ENCODE measurements at places on chromosomes 5 and 9.

GRCh38 chr9:89468281-89468960 lies 29.5 kb downstream of the SEMA4D start:
- DNase-seq: no peak

DNA sequence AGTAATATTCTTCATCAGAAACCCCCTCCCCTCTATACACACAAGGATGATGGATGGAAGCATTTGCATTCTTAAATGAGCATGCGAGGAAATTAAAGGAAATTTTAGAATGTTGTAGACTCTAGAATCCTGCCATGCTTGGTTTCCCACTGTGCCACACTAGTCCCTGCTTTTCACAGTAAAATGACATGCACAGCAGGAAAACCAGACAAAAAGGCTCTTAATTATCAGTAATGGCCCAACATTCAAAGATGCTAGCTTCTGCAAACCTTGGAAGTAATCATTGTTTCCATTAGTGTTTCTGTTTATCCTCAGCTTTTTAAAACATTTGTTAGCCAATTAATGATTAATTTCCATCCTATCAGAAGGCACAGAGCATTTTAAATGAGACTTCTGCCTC lies 255.8 kb downstream of the SLCO4C1 start:
- DNase-seq: no peak

GRCh38 chr9:114888607-114889006 lies 41.8 kb downstream of the TNFSF8 start:
- no peak for DNase-seq

DNA sequence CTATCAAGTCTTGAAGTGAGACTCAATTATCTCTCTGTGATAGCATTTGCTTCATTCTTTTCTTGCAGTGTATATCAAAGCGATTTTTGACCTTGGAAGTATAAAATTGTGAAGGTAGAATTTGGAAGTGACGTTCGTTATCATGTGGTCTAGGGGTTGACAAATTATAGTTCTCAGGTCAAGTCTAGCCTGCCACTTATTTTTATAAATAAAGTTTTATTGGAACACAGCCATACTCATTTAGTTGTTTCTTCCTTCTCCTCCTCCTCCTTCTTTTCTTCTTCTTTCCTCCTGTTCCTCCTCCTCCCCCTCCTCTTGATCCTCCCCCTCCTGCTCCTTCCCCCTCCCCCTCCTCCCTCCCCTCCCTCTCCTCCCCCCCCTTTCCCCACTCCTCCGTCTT lies 38.0 kb downstream of the LRRTM2 start:
- DNase-seq: no peak

DNA sequence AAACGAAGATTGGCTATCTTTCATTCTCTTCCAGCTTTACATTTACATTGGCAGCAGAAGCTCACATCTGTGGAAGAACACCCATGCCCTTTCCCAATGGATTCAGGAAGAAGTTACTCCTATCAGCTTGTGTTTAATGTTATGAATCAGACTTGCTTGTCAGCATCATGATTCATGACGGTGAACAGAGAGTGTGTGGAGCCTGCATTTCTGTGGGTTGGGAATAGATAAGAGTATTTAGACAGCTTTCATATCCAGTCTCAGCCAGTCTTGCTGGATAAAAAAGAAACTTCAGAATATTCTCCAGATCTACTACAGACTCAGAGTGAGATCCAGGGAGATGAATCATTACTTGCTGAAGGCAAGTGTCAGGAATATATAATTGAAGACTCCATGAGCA lies 812.9 kb upstream of the ZNF608 start:
- DNase-seq: no peak

DNA sequence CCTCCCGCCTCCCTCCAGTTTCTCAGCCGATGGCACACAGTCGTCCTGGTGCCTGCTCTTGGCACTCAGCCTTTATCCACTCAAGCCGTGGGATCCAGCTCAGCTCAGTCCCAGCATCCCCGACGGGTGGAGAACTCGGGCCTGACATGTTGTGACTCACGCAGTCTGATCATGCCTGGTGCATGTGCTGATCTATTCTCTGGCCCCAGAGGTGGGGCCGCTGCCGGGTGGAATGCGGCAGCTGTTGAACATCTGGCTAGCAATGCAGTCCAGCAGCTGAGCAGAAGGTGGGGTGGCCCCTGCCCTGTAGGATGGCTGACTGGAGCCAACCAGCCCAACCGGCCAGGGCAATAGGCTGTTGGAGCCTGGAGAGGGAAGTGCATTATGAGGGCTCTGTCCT lies 1.7 kb upstream of the AIF1L start:
- no peak for DNase-seq

DNA sequence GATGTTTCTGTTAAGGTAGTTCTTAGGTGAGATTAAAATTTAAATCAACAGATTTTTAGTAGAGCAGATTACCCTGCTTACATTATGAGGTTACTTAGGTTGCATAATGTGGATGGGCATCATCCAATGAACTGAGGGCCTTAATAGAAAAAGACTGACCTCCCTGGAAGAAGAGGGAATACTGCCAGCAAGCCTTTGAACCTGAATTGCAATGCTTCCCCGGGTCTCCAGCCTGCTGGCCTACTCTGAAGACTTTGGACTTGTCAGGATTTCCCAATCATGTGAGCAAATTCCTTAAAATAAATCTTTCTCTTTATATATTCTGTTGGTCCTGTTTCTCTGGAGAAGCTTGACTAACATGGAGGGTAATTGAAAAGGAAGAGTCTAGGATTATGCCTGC lies 542.1 kb upstream of the ARRDC3 start:
- DNase-seq: no peak

DNA sequence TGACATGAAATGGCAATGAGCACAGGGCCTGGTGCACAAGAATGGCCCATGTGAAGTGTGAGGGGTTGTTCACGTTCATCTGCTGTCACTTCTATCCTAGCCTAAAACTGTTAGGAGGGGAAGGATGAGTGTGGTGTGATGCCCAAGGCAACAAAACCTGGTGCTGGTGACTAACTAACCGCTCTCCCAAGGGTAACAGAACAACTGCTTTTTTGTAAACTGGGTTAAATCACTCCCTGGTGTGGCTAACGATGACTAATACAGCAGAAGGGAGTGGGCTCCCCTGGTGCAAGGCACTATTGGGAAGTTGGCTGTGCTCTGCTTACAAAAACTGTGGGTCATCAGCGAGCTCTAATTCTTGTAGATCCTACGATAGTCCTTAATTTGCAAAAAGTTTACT lies 103.2 kb upstream of the VCAN start:
- no peak for DNase-seq

GRCh38 chr5:179879690-179880010 lies 21.0 kb upstream of the MRNIP start:
- DNase-seq: no peak

DNA sequence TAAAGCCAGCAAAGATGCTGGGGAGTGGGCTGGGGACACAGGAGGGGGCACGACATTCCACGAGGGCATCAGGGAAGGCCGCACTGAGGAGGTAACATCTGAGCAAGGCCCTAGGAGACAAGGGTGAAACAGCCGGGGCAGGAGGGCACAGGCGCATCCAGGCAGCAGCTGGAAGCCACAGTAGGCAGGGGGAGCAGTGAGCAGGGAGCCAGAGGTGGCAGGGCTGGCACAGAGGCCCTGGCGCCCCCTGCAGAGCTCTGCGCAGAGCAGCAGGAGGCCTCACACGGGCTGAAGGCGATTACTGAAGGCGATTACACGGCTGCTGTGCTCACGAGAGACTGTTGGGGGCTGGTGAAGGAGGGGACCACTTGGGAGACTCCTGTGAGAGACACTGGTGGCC lies 15.4 kb downstream of the LMAN2 start:
- no peak for DNase-seq

DNA sequence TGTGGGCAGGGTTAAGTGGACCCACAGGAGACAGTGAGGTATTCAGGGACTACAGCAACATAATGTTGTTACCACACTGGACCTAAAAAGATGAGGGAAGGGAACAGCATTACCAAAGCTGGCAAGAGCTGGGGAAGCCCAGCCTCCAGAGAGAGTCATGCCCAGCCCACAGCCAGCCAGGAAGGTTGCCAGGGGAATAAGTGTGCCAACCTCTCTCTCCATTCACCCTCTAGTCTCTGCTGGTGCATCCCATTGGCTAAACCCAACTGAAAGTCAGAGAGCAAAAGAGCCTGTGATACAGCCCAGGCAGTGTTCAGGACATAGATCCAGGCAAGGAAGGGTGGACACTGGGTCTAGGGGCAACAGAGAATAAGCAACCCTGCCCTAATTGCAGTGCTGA lies 35.8 kb upstream of the AFAP1L1 start:
- DNase-seq: no peak

- no peak for DNase-seq
Observed at GRCh38 chr5:154196955-154197652, 6.6 kb downstream of the GALNT10 start.

DNA sequence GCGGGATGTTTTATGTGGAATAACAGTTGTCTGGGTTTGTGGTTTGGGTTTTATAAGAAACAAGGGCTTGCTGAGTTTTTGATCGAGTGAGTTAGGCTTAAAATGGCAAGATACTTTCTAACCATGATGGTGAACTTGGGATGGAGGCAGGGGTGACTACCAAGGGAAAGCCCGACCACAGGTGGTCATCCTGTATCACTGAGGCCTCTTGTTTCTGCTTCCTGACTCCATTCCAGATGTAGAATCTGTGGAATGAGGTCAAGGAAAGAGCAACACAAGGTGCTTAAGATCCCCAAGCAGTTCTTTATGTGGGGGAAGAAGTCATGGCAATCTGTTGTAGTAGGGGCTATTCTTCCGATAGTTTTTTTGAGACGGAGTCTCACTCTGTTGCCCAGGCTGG lies 122.3 kb downstream of the GOLPH3 start:
- DNase-seq: no peak

GRCh38 chr9:75664597-75664996 lies 225.9 kb upstream of the PCSK5 start:
- DNase-seq: no peak

- no peak for DNase-seq
Observed at GRCh38 chr5:111229871-111230810, 6.0 kb downstream of the CAMK4 start.

GRCh38 chr9:28155671-28156070 lies 582.4 kb upstream of the C9orf72 start:
- DNase-seq: no peak

GRCh38 chr5:81245871-81246235 lies 12.7 kb downstream of the CKMT2 start:
- DNase-seq: no peak

- no peak for DNase-seq
Observed at GRCh38 chr9:127051881-127052595, 70.4 kb downstream of the ANGPTL2 start.

GRCh38 chr5:178237431-178238312 lies 5.1 kb upstream of the PHYKPL start:
- no peak for DNase-seq

DNA sequence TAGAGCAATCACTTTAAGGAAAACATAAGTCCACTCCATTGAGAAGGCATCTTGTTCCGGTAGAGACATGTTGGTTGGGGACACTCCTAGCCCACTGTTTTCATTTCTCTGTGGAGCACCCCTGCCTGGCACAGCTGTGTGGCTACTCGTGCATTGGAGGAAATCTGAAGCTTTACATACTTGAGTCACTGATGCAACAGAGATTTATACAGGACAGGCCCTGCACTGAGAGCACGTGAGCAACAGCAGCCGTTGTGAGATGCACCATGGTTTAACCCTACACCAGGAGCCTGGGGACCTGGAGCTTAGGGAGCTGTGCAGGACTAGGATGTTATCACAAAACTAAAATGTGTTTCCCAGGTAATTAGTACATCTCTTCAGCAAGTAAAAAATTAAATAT lies 230.7 kb upstream of the IRX1 start:
- DNase-seq: no peak

GRCh38 chr9:14471041-14471440 lies 157.1 kb upstream of the NFIB start:
- DNase-seq: no peak

- DNase-seq: no peak
Observed at GRCh38 chr5:131914472-131914871, 31.0 kb downstream of the MEIKIN start.

- peak; percentile 64 for DNase-seq
Observed at GRCh38 chr5:128674837-128675446, 136.9 kb upstream of the FBN2 start.

GRCh38 chr9:128396970-128397613 lies 23.6 kb upstream of the CERCAM start:
- no peak for DNase-seq

GRCh38 chr5:129118405-129118804 lies 23.9 kb downstream of the ISOC1 start:
- DNase-seq: no peak

- DNase-seq: no peak
Observed at GRCh38 chr9:38003230-38003629, 65.8 kb downstream of the SHB start.

DNA sequence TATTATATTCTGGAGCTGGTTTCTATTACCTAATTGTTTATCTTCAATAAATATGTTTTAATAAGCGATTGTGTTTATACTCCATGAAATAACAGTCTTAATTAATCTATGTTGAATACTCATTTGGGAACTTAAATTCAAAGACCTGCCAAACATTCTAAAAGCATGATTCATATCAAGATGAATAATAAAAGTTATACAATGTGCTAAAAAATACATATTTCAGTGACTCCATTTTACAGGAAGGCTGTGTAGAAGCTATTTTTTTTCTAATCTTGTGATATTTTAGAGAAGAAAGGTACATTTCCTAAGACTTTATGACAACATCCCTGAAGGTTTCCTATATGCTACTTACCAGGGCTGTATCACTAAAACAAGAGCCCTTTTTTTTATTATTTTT lies 417.9 kb downstream of the NFIB start:
- no peak for DNase-seq

DNA sequence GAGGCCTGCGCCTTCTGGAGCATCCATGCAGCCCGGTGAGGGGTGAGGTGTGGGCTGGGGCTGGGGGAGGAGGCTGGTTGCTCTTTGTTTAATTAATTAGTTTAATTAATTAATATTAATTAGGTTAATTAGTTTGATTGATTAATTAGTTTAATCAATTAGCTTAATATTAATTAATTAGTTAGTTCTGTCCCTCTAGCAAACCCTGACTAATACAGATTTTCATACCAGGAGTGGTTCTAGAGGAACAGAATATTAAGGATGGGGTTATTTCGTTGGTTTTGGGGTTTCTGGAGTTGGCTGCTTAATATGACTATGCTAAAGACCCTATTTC lies 14.1 kb upstream of the BARX1 start:
- DNase-seq: no peak

GRCh38 chr9:132441404-132441803 lies 31.4 kb downstream of the CFAP77 start:
- no peak for DNase-seq

- no peak for DNase-seq
Observed at GRCh38 chr9:13412331-13412730, 132.8 kb upstream of the MPDZ start.

DNA sequence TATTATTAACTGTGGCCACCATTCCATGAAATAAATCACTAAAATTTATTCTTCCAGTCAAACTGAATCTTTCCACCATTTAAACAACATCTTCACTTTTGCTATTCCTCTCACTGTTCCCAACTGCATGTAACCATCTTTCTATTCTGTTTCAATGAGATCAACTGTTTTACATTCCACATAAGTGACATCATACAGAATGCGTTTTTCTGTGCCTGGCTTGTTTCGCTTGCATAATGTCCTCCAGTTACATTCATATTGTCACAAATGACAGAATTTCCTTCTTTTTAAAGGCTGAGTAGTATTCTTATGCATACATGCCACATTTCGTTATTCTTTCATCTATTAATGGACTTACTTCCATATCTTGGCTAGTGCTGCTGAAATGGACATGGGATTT lies 738.2 kb downstream of the SEMA5A start:
- DNase-seq: no peak

Measured in iPS DF 6.9 (cell line).